NCI-H460 (cell line): ENCODE measurements at places on chromosomes 5 and 9.
A peak's percentile ranks its signal among the peaks of the same experiment; 100 is the strongest.

GRCh38 chr5:77249475-77249874, 39.0 kb downstream of the PDE8B start:
- no peak for DNase-seq

DNA sequence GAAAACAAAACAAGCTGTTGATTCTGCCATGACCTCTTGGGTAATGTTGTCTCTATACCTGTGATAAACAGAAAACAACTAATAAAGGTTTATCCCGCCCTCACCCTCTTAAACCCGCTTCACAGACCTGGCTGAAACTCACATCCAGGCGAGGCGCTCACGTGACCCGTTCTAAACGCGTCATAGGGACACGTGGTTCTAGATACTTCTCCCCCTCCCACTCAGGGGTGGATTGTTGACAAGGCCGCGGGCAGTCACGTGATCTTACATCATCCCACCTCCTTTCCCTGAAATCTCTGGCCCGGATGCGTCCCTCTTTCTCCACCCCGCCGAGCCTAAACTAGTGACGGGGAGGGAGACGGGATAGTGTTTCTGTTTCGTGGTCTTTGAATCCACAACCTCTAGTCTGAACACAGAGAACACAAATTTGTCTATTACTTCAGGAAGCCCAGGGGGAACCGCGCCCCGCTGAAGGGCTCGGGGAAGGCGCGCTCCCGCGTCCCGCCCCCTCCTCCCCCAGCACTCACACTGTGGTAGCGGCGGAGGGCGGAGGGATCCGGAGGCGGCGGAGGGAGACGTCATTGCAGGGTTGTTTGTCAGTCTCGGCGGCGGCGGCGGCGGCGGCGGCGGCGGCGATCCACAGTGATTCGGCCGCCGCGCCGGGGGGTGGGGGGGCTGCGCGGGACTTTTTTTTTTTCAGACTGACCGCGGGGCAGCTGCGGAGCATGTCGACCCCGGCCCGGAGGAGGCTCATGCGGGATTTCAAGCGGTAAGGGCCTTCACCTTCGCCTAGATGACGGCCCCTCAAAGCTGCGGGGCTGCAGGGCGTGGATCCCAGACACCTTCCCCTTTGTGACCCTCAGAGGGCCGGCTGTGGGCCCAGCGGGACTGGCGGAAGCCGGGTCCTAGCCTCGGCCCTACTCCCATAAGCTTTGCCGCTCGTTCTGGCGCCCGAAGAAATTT, at the start of gene UBE2B:
Gene UBE2B, plus strand, starts transcription at position 699 of the 963 bp plus-strand sequence. Its CDS starts 27 bp downstream, at position 726.
- peak; percentile 99 for DNase-seq

DNA sequence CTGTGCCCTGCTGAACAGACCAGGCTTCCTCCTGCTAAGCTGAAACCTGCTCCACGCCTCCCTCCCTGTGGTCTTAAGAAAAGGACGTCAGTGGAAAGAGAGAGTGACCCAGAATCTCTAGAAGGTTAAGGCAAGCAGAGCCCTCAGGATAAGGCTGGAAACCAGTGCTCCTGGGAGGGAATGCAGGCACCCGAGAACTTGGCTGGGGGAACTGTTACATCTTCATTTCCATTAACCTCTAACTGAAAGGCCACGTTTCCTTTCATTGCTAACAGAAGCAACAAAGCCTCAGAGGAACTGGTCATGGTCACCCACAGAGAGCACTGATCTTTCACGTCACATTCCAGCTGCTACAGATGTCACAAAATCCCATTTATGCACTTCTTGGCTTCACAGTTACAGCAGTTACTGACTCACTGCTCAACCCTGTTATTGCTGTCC, 26.1 kb upstream of the AKNA start:
- DNase-seq, result no peak

DNA sequence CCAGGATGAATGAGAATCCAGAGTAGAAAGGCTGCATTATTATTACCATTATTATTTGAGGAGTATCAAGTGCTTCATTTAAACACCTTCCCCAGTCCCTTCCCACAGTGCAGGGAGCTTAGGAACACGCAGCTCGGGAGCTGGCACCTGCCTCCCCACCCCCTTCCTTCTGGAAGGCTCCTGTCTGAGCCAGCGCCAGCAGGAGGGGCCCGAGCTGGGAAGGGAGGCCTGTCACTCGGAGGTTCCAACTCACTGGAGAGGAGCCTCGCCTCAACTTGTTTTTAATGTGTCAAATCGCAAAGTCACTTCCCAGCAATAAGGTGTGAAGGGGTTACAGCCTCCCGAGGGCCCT, 156.4 kb upstream of the IRX4 start:
- no peak for DNase-seq

DNA sequence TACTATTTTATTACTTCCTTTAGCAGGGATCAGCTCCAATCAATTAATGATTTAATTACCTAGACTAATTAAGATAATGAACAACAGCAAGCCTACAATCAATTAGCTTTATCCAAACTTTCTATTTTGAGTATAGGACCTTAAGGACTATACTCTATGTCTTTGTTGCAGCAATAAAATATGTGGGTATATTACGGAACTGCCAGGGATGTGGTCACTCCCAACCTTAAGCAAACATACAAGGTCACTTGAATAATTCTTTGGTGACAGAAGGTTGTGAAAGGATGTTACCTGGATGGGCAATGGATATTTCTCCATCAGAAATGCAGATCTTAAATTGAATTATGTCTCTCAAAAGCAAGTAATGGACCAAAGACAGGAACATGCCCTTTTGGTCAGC, 907.4 kb upstream of the DMAC1 start:
- DNase-seq, result no peak

DNA sequence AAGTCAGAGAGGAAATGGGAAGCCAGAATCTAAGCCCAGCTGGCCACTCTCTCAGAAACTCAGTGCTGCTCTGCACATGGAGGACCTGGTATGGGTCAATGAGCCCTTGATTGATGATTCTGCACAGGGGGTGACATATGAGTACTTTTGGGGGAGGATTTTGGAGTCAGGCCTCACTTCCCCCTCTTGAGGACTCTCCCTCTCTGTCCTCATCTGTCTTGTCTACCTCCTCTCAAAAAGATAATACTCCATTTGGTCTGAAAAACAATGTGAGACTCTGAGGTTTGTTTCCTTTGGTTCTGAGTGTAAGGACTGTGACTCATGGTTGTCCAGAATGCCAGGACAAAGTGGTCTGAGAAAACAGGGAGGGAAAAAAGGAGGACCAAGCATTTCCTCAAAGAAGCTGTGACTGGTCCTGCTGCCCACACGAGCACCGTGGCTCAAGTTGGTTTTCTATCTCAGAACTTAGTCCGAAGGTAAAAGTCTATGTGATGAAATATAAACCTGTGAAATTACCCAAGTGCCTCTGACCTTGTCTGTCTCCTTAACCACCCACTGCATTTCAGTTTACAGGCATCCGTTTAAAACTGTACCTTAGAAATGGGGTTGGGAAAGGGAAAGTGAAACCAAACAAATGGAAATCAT, 11.1 kb downstream of the TTC39B start:
- no peak for DNase-seq

DNA sequence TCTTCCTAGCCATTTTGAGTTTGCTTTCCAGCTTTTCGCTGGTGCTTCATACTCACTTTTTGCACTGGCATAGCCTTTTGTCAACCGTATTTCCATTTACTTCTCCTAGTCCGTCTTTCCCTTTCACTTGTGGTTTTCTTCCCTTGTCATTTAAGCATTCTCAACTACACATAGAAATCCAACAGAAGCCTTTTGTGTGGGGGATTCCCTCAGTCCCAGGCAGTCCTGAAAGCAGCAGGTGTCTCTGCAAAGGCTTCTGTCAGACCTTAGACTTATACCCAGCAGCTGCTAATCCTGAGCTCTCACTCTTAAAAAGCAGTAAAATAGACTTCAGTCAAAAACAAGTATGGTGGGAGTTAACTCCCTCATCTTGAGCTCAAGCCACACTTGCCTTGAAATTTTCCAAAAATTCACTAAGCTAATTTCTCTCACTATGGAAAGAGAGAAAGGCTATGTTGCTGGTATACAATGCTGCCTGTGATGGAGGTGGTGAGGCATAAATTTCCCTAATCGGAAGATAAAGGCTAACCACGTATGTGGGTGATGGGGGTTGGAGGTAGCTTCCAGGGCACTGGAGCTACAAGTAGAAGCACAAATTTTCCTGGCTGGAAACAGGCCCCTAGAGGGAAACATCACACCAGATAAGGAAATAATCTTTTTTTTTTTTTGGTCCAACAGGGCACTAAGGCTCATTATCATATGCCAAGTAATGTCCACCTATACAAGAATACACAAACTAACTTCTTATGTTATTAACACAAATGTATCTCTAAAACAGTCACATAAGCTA, 34.8 kb upstream of the IFNK start:
- no peak for DNase-seq

GRCh38 chr9:110837401-110838005, 168.9 kb downstream of the MUSK start:
- no peak for DNase-seq

- DNase-seq, result no peak
Measured at GRCh38 chr5:21142791-21143190, 1154.8 kb upstream of the CDH18 start.

- no peak for DNase-seq
Measured at GRCh38 chr5:140126315-140127012, 727 bp downstream of the IGIP start.

- DNase-seq, result no peak
Measured at GRCh38 chr5:34751807-34752736, 86.9 kb upstream of the TTC23L start.

GRCh38 chr9:131722255-131722654, 17.6 kb downstream of the RAPGEF1 start:
- no peak for DNase-seq

GRCh38 chr5:131423056-131423455, 159.2 kb downstream of the CDC42SE2 start:
- peak; percentile 13 for DNase-seq

- no peak for DNase-seq
Measured at GRCh38 chr5:154508114-154508513, 30.1 kb upstream of the HAND1 start.

DNA sequence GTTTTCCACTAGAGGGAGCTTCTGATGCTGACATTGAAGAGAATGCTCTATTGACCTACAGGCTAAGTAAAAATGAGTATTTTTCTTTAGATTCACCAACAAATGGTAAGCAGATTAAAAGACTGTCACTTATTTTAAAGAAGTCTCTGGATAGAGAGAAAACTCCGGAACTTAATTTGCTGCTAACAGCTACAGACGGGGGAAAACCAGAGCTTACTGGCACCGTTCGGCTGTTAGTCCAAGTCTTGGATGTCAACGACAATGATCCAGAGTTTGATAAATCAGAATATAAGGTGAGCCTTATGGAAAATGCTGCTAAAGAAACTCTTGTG, 764 bp downstream of the PCDHA11 start:
- no peak for DNase-seq

GRCh38 chr5:37738057-37738691, 101.7 kb downstream of the GDNF start:
- DNase-seq, result peak; percentile 26

- DNase-seq, result no peak
Measured at GRCh38 chr5:100904259-100904861, 1.3 kb upstream of the ST8SIA4 start.

- no peak for DNase-seq
Measured at GRCh38 chr5:91849069-91849468, 466.0 kb upstream of the ARRDC3 start.

GRCh38 chr9:12194731-12195130, 498.5 kb upstream of the TYRP1 start:
- DNase-seq, result no peak

GRCh38 chr9:114847492-114848417, 41.9 kb upstream of the TNFSF15 start:
- DNase-seq, result no peak

DNA sequence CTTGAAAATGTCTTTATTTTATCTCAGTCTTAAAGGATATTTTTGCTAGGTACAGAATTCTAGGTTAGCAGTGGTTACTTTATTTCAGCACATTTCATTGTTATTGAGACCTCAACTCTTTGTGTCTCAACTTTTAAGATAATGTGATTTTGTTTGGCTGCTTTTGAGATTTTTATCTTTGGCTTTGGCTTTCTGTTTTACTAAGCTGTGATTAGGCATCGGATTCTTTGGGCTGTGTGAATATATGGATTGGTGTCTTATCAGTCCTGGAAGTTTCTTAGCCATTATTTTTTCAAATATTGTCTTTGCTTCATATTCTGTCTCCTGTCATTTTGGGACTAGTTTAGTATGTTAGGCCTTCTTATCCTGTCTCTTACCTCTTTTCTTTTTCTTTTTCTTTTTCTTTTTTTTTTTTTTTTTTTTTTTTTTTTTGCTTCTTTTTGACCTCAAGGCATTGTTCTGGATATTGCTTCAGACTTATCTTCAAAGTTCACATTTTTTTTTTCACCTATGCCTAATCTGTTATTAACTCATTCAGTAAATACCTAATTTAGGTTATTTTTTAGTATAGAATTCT, 20.1 kb upstream of the APC start:
- no peak for DNase-seq

GRCh38 chr5:153711755-153712154, 221.3 kb downstream of the GRIA1 start:
- no peak for DNase-seq

- DNase-seq, result no peak
Measured at GRCh38 chr5:1929108-1929991, 46.6 kb upstream of the IRX4 start.

- DNase-seq, result no peak
Measured at GRCh38 chr5:9358961-9359685, 186.8 kb downstream of the SEMA5A start.

GRCh38 chr9:18606281-18606680, 132.3 kb downstream of the ADAMTSL1 start:
- no peak for DNase-seq

DNA sequence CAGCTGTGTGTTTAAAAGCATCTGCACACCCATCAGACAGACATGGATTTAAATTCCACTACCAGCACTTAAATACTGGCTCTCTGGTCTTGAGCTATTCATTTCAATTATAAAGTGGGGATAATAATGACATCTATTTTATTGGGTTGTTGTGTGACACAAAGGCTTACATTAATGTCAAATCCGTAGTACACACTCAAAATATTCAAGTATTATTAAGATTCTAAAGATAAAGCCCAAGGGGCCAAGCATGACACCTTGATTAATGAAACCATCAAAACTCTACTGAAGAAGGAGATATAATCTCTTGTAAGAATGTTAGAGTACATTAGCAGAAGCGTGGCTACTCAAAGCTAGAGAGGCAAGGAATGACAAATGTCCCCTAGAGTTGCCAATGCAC, 743.0 kb downstream of the KCTD16 start:
- no peak for DNase-seq

DNA sequence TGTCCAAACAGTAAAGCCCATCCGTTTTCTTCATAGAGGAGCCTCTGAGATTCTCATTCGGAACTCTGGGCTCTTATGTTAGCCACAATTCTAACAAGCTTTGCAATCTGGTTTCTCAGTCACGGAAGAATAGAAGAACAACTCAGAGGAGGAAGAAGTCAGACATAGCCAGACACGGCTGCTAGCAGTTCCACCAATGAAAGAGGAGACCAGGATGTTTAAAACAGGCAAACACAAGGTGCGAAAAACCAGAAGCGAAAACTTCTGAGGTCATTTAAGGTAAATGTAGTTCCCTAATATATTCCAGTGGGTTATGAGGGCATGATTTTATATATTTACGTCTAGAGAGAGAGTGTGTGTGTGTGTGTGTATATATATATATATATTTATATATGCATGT, 34.1 kb upstream of the GDNF start:
- DNase-seq, result no peak
